ENCODE measurements at places on chromosomes 7 and 10.

GRCh38 chr10:119237722-119238436 lies 30.5 kb downstream of the GRK5 start:
- no peak for DNase-seq

- no peak for DNase-seq
Observed at GRCh38 chr10:87541114-87541513, 36.4 kb downstream of the MINPP1 start.

- no peak for DNase-seq
Observed at GRCh38 chr10:101886521-101887312, 43.1 kb upstream of the KCNIP2 start.

GRCh38 chr10:97540669-97541500 lies 31.7 kb upstream of the ANKRD2 start:
- DNase-seq = no peak

DNA sequence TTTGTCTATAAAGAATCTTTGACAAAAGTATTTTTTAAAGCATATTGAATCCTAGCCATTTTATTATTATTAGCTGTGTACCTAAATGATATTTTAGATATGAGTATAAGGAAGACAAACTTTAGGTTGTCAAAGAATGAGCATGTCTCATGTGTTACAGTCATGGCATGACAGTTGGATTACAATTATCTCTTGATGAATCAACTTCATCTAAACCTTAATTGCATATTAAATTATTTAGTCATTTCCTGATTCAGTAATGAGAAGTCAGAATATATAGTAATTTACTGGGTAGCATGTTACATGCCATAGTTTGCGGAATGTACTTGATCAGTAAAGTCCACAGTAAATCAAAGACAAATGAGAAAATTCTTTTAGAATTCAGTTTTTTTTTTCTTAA lies 59.2 kb downstream of the MAPK8 start:
- DNase-seq = no peak

GRCh38 chr7:130091999-130092398 lies 21.7 kb downstream of the KLHDC10 start:
- no peak for DNase-seq

DNA sequence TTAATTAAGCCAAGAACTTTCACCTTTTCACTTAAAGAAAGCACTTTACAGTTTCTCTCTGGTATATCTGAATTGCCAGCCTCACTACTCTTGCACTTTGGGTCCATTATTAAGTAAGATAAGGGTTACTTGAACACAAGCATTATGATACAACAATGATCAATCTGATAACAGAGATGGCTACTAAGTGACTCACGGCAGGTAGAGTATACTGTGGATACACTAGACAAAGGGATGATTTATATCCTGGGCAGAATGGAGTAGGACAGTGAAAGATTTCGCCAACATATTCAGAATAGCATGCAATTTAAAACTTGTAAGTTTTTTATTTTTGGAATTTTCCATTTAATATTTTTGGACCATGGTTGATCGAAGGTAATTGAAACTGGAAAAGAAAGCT lies 34.3 kb upstream of the ITGB8 start:
- no peak for DNase-seq

DNA sequence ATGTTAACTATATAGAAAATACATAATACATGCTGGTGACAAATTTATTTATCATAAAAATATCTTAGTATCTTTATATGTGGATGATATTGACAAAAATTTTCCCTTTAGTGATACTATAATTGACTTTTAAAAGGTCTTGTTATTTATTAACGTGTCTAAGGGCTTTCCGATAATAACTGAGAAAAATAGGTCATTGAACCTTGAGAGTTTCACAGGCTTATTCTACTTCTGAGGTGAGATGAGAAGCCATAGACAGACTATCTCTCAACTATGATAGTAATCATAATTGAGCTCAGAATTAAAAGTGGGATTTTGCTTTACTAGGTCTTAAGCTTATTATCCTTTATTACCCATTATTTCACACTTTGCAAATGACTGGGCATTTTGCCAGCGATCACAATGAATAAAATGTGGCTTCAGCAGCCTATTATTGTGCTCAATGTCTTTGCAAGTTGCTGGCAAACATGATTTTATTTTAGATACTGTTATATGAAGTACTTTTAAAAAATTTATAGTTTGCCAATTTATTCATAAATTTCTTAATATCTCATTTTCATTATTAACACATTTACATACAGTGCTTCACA lies 574.5 kb downstream of the ZWINT start:
- DNase-seq = no peak

GRCh38 chr7:69820479-69821192 lies 222.4 kb downstream of the AUTS2 start:
- no peak for DNase-seq

- DNase-seq = no peak
Observed at GRCh38 chr7:7190142-7190541, 7.8 kb downstream of the C1GALT1 start.

DNA sequence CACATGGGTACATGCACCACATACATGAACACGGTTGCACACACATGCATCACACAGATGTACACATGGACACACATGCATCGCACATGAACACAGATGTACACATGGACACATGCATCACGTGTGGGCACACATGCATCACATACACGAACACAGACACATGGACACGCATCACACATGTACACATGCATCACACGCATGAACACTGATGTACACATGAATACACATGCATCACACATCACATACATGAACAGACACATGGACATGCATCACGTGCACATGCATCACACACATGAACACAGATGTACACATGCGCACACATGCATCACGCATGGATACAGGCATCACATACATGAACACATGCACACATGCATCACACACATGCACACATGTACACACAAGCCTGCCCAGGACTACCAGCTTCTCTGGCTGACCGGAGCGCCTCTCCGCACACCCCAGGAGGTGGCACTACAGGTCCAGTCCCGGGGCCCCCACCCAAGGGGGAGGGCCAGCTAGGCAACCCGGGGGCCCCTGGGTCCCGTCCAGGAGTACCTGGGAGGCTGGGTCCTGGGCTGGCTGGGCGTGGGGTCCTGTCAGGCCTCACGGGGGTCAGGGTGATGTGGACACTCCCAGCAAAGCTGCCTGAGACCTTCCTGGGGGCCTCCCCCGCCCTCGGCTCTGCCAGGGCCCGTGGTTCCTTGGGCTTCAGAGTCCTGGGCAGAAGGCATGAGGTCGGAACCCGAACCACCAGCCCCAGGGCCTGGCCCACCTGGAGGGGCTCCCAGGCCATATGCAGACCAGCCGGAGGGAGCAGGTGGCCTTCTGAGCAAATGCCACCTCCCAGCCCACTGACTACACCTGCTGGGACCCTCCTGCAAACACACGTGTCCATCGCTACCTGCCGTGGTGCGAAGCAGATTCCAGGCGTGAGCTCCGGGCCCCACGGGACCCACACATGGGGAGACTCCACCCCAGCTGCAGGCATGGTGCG lies 19.6 kb downstream of the MICALL2 start:
- no peak for DNase-seq

- DNase-seq = no peak
Observed at GRCh38 chr7:15041226-15041625, 138.7 kb upstream of the DGKB start.

DNA sequence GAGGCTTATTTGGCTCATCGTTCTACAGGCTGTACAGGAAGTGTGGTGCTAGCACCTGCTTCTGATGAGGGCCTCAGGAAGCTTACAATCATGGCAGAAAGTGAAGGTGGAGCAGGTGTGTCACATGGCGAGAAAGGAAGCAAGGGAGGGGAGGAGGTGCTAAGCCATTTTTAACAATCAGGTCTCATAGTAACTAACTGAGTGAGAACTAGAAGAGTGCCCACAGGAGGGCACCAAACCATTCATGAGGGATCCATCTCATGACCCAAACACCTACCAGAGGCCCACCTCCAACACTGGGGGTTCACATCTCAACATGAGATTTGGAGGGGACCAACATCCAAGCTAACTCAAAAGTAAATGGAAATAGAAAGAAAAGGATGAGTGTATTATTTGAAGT lies 78.1 kb downstream of the CXCL12 start:
- DNase-seq = no peak

GRCh38 chr7:122702872-122703510 lies at the start of gene RNF148:
RNF148 (minus strand) TSS chr7:122702922; CDS start chr7:122702750, 172 bp downstream.
- no peak for DNase-seq

DNA sequence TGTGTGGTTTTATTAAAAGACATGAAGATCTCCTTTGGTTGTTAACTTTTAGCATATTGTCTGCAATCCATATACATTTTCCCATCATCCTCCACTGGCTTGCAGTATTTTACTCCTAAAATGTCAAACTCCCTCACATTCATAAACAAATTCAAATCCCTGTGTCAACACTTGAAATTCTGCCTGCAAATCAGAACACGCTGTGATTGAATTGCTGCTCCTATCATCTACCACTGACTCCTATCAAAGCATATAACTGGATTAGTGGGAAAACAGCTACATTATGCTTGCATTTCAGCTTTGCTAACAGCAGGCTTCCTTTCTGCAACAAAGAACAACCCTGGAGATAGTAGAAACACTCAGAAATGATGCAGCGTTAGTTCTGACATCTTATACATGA lies 281.8 kb upstream of the HGF start:
- DNase-seq = no peak

GRCh38 chr10:72660220-72660619 lies 31.7 kb upstream of the MCU start:
- DNase-seq = no peak

GRCh38 chr10:132254841-132255240 lies 52.9 kb downstream of the STK32C start:
- DNase-seq = no peak

- DNase-seq = no peak
Observed at GRCh38 chr7:142494021-142494420, 236.2 kb upstream of the PRSS58 start.

DNA sequence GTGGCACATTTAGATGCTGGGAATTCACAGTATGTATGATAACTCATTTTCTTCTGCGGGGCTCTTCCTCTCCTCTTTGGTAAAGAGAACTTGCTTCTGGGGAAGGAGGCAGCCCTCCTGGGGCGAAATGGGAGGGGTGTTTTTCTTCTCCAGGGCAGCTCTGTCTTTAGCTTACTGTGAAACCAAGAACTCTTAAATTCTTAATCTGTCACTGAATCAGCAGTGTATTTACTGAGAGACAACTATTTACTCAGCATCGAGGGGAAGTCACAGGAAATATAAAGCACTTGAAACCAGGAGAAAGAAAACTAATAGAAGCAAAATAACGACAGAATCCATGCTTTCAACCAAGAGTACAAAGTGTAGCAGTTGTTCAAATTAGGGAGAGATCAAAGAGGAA lies 158.2 kb upstream of the AGK start:
- no peak for DNase-seq

- no peak for DNase-seq
Observed at GRCh38 chr7:5418285-5418582, 5.4 kb downstream of the TNRC18 start.
